ENCODE measurements at places on chromosomes 12 and 14.

DNA sequence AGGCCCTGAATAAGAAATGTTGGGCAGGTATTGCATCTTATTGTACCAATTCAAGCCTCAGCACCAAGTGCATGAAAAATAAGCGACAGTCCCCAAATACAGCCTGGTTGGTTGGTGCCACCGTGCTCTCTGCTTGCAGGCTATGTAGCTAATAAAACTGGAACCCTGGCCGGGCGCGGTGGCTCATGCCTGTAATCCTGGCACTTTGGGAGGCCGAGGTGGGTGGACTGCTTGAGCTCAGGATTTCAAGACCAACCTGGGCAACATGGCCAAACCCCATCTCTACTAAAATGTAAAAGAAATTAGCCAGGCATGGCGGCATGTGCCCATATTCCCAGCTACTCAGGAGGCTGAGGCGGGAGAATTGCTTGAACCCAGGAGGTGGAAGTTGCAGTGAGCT lies 25.5 kb downstream of the FOXN3 start:
- DNase-seq: no peak

- DNase-seq: no peak
Observed at GRCh38 chr12:77152623-77153193, 87.3 kb upstream of the E2F7 start.

DNA sequence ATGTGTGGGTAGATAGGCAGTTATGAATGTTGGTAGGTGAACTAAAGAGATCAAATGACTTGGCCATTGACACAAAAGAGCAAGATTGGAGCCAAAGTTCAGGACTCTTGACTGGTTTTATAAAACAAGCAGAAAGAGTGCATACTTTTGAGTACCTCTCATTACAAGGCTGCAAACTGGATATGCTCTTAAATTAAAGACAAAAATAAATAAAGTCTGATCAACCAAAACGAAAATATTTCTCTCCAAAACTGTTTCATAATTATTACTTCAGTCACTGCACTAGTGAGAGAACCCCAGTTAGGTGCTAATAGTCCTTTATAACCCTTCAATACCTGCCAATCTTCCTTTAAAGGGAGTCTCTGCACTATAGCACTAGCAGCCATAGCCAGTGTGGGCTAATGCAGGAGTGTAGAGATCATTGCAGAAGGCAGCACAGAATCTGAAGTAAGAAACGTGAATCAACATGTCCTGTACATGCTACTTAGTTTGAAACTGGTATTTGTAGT lies 147.1 kb downstream of the FOXA1 start:
- DNase-seq: peak; percentile 8

DNA sequence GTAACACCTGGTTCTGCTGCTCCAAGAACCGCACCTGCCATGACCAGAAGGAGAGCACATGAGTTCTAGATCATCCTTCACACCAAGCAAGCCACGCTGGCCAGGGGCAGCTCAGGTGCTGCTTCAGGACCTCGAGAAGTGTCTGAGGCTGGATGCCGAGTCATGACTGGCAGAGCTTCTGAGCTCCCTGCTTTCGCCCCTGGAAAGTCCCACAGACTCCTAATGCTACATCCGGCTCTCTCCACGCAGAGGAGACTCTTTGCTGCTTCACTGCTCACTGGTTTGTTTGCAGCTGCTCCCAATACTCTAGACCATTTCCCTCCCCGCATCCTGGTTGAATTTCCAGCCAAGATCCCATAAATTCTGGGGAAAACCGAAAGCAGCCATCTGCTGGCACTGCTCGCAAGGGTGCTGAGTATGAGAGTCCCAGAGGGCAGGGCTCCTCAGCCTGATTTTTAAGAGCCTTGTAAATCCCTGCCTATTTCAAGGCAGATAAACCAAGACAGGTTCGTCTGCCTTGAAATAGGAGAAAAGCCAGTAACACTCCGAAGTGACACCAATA lies 1.4 kb downstream of the KRT2 start:
- no peak for DNase-seq

GRCh38 chr14:89477391-89477790 lies 60.4 kb upstream of the FOXN3 start:
- DNase-seq: no peak

- no peak for DNase-seq
Observed at GRCh38 chr12:57741844-57742738, 2.7 kb upstream of the TSPAN31 start.

GRCh38 chr12:1820191-1820895 lies at the start of gene LRTM2:
LRTM2 (plus strand) TSS chr12:1820565; CDS start chr12:1828149, 7,584 bp downstream.
- no peak for DNase-seq

GRCh38 chr12:45475594-45475993 lies 253.9 kb upstream of the ARID2 start:
- no peak for DNase-seq

- no peak for DNase-seq
Observed at GRCh38 chr14:26741711-26742212, 143.9 kb upstream of the NOVA1 start.

GRCh38 chr14:104304451-104305351 lies 166.3 kb downstream of the KIF26A start:
- no peak for DNase-seq

GRCh38 chr14:71414631-71415403 lies 507.6 kb downstream of the PCNX1 start:
- no peak for DNase-seq

GRCh38 chr14:104718871-104719270 lies 5.2 kb upstream of the ADSS1 start:
- no peak for DNase-seq

DNA sequence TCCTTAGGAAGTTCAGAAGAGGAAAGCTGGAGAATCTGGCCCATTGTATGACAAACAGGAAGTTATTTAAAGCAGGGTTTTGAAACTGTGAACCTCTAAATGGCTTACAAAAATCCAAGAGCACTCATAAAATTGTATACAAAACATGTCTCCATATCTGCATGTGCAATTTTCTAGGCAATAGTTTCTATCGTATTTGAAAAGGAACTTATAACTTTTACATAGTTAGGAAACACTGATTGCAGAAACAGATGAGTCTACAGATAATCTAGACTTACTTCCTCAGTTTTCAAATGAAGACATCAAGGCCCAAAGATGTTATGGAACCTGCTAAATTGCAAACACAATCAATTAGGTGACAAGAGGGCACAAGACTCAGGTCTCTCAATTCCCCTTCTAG lies 53.3 kb upstream of the ETV6 start:
- DNase-seq: no peak

DNA sequence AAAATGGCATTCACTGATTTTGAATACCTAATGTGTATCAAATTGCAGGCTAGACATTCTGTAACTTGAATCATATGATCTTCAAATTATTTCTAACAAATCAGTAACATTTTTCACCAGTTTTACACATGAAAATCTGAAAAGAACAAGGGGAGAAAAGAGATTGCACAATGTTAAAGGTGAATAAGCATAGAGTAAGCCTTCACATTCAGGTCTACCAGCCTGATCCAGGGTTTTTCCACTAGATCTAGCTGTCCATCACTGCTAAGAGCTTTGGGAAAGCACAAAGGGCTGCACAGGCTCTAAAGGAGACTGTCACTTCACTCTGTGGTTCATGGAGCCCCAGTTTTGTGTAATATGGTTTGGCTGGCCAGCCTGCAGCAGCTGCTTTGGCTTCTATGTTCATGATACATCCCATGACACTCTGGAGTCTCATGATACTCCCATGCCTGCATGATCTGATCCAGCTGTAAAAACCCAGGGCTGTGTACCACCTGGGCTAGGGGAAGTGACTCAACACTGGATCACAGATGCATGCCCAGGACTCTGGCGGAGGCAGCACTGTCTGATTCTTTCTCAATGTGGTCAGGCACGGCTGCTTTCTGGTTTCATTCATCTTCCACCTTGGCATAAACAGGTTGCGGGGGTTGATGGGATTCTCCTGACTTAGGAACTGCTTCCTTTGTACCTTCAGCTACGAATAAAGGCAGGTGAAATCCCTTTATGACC lies 859.7 kb downstream of the GALC start:
- no peak for DNase-seq

DNA sequence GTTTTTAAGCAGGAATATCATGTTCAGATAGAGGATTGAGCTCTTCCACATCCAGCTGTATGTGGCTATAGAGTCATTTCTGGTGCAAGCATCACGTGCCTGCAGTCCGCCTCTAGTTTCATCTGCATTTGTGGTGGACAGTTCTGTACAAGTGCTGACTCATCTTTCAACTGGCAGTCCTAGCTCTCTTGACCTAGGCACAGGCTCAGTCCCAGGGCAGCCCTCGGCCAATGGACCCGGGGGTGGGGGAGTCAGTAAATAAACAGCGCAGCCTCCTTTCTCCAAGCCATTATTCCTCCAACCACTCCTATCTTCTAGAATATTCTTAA lies 41.8 kb upstream of the FRMD6 start:
- no peak for DNase-seq

- peak; percentile 92 for DNase-seq
Observed at GRCh38 chr14:68816183-68816942, 23.5 kb upstream of the ZFP36L1 start.

DNA sequence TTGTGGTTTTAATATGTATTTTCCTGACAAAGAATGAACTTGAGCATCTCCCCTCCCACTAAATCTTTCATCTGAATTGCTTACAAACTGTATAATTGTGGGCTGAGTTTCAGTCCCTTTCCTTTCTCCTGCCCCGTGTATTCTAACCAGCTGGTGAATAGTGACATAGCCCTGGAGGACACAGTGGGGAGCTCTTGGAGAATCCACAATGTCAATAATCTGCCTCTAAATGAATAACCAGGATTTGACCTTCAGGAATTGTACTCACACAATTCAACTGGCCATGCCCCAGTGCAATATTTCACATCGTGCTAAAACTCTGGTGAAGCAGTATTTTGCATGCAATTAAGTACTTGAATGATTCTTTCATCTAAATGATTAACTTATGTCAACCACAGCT lies 177.2 kb downstream of the C12orf42 start:
- peak; percentile 79 for DNase-seq

DNA sequence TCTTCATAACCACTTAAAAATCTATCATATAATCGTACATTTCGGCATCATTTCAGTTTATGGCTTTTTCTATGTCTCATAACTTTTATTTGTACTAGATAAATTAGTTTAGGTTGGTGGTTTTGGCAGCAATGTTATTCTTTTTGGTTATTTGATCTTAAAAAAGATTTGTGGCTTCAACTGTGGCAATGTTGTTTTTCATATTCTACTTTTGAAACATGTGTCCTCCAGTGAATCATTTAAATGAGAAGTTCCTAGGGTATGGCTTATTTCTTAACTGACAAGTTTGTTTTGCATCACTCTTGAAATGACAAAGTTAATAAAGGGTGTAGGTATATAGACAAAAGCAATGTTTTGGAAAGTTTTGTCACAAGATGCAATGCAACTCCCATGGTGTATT lies 11.1 kb upstream of the KITLG start:
- no peak for DNase-seq

DNA sequence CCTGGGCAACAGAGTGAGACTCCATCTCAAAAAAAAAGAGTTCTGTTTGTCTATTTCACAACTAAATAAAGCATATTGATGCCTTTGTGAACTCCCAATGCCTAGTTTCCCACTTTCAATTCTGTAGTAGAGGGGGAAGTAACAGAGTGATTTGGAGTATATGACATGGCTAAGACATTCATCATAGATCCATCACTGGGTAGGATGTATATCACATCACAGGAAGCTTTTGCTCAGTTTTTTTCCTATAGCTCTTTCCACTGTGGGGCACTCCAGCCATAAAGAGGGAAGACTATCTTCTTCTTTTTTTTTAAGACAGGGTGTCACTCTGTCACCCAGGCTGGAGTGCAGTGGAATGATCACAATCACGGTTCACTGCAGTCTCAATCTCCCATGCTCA lies 154.0 kb upstream of the BCL2L14 start:
- DNase-seq: no peak

GRCh38 chr14:49849213-49849847 lies 3.3 kb downstream of the NEMF start:
- no peak for DNase-seq

DNA sequence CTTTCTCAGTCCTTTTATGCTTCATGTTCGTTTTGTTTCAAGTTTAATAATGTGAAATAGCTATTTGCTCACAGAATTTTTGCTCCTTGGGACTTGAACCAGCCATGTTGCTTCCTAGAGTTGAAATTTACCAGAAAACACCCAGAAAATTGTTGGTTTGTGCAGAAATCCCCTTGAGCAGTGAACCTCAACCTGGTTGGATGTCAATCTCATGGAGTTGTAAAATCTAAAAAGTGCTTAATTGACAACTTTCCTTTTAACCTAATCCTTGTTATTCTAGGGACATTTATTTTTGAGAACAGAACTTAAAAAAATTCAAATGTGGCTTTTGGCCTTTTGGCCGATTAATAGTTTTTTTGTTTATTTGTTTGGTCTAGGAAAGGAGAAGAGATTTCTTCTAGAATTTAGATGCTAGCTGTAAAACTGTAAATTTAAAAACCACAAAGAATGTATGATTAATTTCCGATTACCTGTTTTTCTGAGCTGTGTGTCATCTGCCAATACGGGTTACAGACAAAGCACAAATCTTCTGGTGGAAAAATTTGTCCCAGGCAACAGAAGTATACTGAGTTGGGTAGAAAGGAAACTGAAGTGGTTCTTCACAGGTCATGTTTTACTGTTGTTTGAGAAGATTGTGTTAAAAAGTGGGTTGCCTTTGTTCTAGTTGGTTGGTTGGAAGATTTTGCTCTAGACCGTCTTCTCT lies 154.4 kb downstream of the FUT8 start:
- no peak for DNase-seq
